ENCODE measurements at places on chromosomes 2 and 18.
A peak's percentile ranks its signal among the peaks of the same experiment; 100 is the strongest.

- DNase-seq: no peak
These were observed 17.2 kb upstream of the KLF7 start for GRCh38 chr2:207182911-207183310.

DNA sequence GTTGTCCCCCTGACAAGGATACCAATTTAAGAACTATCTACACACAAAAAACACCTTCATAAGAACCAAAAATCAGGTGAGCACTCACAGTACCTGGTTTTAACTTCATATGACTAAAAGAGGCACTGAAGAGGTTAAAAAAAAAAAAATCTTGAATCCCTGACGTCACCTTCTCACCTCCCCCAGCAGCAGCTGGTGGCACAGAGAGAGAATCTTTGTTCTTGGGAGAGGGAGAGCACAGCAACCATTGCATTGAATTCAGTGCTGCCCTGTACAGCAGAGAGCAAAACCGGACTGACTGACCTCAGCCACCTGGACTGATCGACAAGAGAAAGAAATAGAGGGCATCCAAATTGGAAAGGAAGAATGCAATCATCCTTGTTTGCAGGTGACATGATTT is 566.0 kb downstream of the TMX3 start:
- no peak for DNase-seq

GRCh38 chr18:33577685-33578517 is at the start of gene ASXL3:
Gene ASXL3, plus strand, starts transcription at chr18:33578219. Its CDS starts 413 bp downstream, at chr18:33578632.
- DNase-seq: peak; percentile 72

DNA sequence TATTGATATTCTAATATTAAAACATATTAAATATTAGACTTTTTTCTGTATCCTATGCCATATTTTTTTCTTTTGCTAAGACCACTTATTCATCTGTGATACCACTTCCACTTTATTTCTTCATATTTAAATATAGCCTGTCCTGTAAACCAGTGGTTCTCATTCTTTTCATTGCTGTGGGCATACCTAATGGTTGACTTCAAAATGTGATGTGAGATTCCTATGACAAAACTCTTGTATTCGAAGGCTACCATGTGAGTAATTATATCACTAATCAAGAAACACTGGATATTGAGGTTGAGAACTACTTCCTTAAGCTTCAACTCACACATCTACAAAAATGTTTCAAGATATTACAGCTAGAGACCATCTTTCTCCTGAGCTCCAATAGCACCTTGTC is 3.6 kb downstream of the SCRN3 start:
- no peak for DNase-seq

DNA sequence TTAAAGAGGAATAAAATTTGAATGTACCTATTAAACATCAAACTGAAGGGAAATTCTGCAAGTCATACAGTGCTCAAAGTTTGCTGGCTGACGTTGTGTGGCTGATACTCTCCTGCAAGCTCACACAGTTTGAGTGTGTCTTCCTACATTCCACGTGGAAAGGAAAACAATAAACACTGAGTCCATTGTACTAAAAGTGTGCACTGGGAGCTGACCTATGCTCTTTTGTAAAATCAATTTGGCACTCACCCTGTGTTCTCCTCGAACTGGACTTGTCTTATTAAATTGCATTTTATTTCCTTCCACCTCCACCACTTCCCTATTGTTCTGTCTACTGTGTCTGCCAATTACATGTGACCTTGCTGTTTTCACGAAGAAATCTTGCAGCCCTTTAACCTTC is 458.0 kb downstream of the CPS1 start:
- no peak for DNase-seq

- no peak for DNase-seq
These were observed 416.3 kb downstream of the LRP1B start for GRCh38 chr2:141714496-141714895.

- DNase-seq: no peak
These were observed 154.1 kb upstream of the ZNF804A start for GRCh38 chr2:184444217-184444616.

Data from NCI-H748 treated with DMSO at 0.1 percent for 48 hours (cell line).